ENCODE measurements at places on chromosomes 4 and X.

GRCh38 chrX:107293056-107293455 is 86.6 kb downstream of the DNAAF6 start:
- DNase-seq: no peak

DNA sequence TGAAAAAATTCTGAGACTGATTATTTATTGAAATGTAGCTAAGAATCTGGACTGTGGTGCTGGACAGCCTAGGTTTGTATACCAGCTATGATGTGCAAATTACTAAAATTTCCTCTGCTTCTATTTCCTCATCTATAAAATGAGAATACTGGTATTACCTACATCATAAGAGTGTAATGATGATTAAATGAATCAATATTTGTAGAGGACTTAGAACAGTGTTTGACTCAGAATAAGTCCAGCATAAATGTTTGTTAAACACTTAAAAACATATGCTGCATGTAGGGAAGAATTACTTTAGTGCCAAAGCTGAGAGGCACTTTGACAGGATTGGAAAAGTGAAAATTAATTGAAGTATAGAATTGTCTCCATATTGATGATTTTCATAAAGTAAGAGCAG is 55.3 kb upstream of the TMPRSS11F start:
- DNase-seq: no peak

DNA sequence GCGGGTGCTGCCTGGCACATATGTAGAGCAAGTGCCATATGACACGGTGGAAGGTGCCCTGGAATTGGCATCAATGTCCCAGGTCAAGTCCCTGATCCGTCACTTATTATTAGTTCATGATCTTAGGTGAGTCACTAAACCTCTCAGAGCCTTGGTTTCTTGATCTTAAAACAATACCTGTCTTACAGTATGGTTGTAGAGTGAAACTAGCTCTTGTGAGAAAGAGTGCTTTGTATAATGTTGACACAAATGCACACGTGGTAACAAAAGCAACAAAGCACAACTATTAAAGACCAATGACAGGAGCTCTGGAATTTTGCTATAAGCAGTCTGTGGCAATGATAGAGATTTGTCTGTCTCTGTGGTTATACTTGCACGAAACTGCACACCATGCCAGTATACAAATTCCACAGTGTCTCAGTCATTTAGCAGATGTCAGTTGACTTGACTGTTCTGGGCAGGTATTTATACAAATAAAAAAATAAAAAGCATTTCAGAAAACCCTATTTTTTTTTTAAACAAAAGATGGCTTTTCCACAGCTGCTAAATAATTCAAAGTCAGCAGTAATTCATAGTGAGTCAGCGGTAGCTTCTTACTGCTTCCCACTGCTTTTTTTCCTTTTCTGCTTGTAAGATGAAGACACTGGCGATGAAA is 19.7 kb upstream of the ACSL1 start:
- DNase-seq: no peak

DNA sequence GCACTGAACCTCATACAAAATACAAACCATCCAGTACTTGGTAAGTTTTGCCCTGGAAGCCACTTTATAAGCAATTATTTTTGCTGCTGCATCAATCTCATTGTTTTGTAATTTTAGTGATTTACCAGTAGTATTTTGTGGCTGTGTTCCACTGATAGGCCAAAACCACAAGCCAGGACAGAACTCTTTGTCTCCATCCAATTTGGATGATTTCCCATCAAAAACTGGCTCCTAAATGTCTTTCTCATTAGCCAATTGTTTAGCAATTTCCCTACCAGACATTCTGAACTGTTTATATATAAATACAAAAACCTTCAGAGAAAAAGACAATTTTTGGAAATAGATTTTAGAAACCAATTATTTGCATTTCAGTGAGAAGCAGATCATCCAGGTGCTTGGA is 4.4 kb downstream of the GSPT2 start:
- DNase-seq: no peak

DNA sequence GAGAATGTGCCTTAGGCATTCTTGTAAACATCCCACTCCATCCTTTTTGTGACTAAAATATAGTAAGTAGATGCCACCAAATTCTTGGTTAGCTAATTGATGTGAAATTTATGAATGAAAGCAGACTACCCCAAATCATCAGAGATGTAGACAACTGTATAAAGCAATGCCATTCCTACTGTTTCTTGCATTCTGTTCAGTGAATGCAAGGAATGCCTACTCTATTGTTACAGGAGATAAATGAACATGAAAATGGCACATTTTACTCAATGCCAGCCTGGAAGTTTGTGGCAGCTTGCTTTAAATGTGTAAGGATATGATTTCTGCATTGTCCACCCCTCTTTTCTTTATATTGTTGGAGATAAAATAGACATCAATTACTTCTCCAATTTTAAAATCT is 317.9 kb downstream of the LDB2 start:
- DNase-seq: no peak

DNA sequence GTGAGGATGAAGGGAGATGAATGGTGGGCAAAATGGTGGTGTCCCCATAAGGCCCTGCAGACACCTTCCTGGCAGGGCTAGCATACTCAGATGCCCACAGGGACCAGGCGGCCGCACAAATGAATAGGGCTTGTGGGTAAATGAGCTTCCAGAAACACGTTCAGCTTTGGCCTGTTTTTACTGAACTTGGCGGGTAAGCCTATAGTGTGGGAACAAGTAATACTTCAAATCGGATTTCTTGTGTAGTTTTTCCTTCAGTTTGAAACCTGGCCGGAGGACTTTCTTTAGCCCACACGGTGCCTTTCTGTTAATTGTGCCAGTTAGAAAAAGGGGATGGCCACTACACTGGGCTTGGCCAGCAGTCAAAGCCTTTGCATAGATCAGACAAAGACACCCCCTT is 22.8 kb downstream of the SMS start:
- no peak for DNase-seq

DNA sequence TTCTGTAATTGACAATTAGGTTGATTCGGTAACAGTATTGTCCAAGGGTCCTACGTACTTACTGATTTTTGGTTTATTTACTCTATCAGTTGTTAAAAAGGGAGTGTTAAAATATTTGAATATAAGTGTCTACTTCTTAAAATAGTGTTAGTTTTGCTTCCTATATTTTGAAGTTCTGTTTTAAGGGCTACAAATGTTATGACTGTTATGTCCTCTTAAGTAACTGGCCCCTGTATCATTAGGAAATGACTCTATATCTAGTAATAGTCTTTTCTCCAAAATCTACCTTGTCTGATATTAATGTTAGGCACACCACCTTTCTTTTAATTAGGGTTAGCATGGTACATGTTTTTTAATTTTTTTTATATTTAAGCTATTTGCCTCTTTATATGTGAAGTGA is 30.1 kb downstream of the ANKRD50 start:
- no peak for DNase-seq

GRCh38 chr4:124321364-124321763 is 391.2 kb downstream of the ANKRD50 start:
- DNase-seq: no peak

- DNase-seq: no peak
Measured at GRCh38 chr4:52164116-52164515, 113.0 kb downstream of the SPATA18 start.

DNA sequence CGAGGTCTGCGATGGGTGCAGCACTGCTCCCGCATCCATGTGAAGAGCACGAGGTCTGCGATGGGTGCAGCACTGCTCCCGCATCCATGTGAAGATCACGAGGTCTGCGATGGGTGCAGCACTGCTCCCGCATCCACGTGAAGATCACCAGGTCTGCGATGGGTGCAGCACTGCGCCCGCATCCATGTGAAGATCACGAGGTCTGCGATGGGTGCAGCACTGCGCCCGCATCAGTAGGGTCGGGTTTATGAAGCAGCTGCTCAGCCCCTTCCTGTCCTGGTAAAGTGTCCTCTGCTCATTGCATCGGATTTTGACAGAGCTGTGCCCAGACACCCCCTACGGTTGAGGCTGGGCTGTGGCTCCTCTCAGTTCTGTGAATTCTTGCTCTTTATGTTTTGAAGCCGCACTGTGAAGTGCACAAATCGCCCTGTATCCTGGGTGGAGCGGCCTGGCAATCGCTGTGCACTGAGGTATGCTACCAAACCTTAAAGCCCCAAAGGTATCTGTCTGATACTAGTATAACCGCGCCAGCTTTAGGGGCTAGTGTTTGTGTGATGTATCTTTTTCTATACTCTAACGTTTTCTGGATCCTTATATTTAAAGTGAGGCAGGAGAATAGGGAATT is 98.7 kb downstream of the CPZ start:
- peak; percentile 26 for DNase-seq

- no peak for DNase-seq
Measured at GRCh38 chr4:67087897-67088296, 457.4 kb downstream of the CENPC start.

DNA sequence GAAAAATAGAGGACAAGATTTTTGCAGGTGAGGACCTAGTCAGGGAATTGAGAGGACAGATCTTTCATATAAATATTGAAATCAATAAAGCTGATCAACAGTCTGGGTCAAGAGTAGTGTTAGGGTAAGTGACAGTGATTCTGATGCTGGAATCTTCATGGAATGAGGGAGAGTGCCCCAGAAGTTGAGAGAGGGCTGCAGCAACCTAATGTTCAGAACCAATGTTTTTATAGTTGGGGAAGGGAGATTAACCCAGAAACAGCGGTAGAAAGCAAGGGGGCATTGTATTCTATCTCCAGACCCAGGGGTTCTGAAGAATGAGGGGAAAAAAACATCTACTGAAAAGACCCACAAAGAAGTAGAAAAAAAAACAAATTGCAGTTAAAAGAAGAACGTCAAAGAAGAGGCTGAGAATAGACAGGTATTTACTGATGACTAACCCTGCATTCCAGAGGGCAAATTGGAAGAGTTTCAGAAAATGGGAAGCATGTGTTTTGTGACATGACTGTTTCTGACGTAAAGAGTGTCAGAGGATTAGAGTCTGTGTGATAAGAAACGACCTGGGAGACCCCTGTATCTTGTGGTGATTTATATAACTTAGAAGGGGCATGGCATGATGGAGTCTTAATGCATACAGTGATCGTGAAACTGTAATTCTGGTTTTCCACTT is 819.6 kb upstream of the EPHA5 start:
- no peak for DNase-seq

GRCh38 chr4:152032722-152033131 is 271.9 kb upstream of the GATB start:
- no peak for DNase-seq

DNA sequence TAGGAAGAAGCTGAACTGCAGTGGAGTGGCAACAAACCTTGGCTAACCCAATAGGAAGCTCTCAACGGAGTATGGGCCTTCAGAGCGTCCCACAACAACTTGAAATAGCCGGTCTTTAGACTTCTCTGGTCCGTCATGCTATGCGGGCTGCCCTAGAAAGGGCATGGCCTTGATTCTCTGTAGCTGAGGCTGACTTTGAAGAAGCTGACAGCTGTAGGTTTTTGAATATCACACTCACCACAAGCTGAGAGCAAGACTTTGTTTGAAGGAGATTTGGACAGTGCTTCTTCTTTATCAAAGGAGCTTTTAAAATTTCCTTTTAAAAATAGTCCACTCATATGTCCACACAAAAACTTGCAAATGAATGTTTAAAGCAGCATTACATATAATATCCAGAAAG is 322.9 kb downstream of the CAMK2D start:
- DNase-seq: no peak

DNA sequence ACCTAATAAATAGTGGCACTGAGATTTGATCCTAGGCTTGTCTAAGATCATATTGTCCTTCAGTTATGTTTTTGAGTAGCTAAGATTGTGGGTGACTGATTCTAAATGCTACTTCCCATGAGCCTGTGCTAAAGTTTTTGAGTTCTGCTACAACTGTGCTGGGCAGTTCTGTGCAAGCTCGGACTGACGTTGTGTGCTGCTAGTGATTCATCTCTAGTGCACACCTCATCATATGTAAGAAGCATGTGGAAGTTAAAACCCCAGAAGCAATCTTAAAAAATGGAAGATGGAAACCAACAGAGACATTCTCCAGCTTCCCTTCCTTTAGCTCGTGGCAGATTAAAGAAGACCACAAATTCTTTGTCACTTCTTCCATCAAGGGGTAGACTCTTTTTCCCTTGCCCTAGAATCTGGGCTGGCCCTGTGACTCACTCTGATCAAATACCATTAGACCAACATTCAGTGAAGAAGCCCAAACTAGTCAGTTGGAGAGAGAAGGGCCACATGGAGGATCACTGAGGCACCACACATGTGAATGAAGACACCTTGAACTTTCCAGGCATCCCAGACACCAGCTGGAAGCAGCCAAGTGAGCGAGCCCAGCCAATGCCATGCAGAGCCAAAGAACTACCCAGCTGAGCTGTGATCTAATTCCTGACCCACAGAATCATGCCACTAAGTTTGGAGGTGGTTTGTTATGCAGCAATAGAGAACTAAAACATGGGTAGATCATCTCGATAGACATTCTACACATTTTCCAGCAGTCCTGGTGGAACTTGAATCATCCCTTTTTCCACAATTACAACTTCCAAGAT is 16.8 kb downstream of the ARHGAP6 start:
- DNase-seq: no peak

DNA sequence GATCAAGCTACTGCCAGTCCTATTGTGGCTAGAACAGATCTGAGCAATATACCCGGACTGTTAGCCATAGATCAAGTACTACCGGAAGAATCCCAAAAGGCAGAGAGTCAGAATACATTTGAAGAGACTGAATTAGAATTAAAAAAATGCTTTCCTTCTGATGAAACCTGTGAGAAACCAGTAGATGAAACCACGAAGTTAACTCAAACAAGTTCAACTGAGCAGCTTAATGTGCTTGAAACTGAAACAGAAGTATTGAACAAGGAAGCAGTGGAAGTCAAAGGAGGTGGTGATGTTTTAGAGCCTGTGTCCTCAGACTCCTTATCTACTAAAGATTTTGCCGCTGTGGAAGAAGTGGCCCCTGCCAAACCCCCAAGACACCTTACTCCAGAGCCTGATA is 46.8 kb downstream of the WDR44 start:
- no peak for DNase-seq

DNA sequence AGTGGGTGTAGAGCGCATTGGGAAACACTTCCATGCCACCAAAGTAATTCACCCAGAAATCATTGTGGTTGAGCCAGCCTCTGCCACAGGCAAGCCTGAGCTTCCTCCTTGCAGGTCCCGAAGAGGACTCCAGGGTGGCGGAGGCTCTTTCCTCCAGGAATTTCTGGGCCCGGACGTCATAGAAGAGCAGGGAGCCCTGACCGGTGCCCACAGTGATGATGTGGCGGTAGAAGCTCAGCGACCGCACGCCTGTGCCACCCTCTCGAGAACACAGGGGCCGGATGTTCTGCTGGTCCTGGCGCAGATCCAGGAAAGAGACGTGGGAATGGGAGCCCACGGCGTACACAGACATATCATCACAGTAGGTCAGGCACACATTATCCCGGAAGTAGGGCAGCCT is 1.3 kb downstream of the DCAF12L1 start:
- DNase-seq: no peak

GRCh38 chrX:46029777-46030176 is 515.4 kb downstream of the ZNF674 start:
- no peak for DNase-seq

- no peak for DNase-seq
Measured at GRCh38 chrX:18885328-18886004, 98.4 kb downstream of the PHKA2 start.

- DNase-seq: no peak
Measured at GRCh38 chrX:68823413-68824151, 5.2 kb upstream of the EFNB1 start.

GRCh38 chr4:42488554-42488953 is 91.3 kb downstream of the SHISA3 start:
- no peak for DNase-seq

GRCh38 chr4:1467581-1468458 is 61.6 kb upstream of the NKX1-1 start:
- no peak for DNase-seq

Measured in mesothelial cell of epicardium (in vitro differentiated cells).